Gastrocnemius medialis (tissue), 4 donors: ENCODE measurements at places on chromosomes 2 and 18.

GRCh38 chr2:40463112-40463511 is 11.2 kb upstream of the SLC8A1 start:
- DNase-seq, result no peak

DNA sequence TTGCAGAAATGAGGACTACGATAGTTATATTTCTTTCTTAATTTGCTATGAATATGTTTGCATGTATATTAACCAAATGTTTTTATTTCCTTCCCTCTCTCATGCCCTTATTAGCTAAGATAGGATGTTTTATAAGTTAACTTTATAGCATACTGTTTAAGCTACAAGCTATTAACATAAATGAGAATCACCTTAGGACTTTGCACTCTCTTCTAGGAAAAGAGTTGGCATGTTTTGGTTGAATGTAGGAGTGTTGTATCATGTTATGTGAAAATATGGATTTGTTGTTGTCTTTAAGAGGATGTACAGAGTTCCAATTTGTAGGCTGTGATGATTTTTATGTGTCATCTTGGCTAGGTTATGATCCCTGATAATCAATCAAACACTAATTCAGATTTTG is 467.4 kb upstream of the SETBP1 start:
- no peak for DNase-seq

- no peak for DNase-seq
Observed at GRCh38 chr2:211103989-211104388, 547.6 kb downstream of the CPS1 start.

GRCh38 chr2:23826040-23826439 is 100.9 kb downstream of the ATAD2B start:
- DNase-seq, result no peak

DNA sequence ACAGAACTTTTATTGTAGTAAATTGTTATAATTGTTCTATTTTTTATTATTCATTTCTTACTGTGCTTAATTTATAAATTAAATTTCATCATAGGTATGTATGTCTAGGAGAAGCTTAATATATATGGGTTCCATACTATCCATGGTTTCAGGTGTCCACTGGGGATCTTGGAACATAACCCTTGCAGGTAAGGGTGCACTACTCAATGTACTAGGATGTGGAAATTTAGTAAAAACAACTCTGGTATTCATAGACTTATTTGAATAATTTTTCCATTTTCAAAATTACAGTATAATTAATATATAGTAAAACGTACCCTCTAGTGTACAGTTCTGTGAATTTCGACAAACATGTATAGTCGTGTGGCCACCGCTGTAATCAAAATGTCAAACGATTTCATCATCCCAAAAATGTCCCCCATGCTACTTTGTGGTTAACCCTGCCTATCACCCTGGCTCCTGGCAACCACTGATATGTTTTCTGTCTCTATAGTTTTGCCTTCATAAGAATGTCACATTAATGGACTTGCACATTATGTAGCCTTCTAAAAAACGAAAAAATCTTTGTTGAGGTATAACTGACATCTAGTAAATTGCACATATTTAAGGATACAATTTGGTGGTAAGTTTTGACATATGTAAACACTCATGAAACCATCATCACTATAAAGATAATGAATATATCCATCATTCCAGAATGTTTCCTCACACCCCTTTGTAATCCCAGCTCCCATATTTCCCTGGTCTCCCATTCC is 45.7 kb downstream of the ARL5A start:
- DNase-seq, result no peak

GRCh38 chr2:131132729-131133128 is 27.6 kb downstream of the PLEKHB2 start:
- DNase-seq, result no peak

GRCh38 chr2:191895743-191896142 is 48.9 kb upstream of the CAVIN2 start:
- no peak for DNase-seq

- DNase-seq, result no peak
Observed at GRCh38 chr2:105675841-105676240, 68.9 kb upstream of the NCK2 start.

DNA sequence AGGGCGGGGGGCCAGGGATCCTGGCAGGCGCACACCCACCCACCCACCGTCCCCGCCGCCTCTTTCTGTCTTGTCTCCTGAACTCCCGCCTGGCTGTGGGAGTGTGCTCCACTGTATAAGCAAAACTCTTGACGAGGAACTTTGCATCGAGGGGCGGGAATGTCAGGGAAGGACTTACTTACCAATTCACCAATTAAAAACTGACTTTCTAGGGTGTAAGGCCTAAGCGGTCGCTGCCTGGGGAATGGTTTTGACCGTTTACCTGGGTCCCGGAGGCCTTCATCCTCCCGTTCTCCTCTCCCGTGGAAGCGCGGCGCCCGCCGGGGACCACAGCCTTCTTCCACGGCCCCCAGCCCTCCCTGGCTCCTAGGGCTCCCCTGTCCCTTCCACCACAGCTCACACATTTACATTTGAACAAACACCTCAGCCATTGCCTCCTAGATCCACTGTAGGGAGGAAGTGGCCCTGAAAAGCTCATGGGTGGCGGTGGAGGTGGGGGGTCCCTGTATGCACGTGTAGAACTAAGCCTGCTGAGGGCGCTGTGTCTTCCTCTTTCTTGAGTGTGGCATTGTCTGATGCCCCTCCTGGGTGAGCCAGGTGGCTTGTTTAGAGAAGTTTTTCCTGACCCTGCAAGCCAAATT is 8.9 kb downstream of the ASIC4 start:
- no peak for DNase-seq

DNA sequence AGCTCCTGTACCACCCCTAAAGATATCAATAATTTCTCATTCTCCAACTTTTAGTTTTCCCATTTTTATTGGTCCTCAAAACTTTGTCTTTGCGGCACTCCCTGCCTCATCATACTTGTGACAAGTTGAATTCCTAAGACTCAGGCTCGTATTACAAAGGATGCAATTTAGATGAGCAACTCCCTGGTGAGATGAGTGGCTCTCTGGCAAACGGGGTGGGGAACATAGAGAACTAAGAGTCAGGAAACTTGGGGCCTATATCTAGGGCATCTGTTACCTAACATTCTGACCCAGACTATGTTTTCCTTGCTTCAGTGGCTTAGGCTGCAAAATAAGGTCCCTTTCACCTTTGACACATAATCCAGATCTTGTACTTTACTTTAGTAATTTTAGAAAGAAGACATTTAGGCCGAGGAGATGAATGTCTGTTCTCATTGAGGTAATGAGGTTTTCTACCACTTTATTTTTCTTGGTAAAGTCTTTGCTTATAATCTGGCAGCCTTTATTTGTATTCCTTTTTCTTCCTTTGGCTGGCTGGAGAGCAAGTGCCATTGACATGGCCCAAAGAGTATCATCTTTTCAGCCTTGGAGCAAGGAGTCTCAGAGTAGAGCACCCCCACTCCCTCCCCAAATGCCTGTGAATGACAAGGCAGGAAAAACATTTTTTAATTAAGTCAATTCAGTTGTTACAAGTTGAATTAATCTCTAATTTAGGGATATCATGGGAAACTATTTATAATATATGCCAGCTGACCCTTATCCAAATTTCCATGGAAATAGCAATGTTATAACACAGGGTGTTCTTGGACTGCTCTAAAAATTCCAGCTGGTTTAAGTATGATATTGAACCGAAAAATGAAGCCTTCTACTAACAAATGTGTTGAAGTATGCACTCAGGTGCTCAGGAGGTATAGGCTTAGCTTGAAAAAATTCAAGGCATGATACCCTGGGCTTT is 15.2 kb downstream of the TSPYL6 start:
- peak; percentile 60 for DNase-seq

DNA sequence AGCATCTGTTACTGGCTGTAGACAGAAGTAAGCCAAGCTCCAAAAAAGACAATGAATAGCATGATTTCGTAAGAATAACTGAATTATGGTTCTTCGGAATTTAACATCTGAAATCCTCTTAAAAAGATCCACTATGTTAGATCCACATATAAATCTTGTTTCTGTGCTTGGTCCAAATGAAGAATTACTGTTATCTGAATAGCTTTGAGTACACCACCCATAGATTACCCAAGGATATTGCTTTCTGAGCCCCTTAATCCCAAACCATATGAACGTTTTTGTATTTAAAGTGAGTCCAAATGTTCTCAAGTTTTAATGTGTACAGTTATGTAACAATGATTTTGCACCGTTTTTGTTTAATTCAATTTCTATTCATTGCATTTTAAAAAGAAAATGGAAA is 124.9 kb downstream of the DSC3 start:
- no peak for DNase-seq

DNA sequence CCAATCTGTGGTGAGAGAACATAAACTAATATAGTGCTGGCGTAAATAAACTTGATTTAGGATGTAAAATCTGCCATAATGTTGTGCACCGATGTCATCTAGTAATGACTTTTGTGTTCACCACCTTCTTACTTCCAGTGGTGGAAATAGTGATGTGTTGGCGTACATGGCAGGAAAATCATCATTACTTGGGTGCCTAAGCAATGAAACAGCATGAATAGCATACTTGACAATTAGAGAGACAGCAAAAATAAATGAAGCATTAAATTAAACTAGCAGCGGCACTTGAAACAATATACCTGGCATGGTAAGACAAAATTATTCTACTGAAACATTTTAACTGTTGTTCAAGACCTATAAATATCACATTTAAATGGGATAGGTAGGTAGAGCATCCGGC is 73.2 kb upstream of the DSC1 start:
- no peak for DNase-seq

GRCh38 chr2:79717364-79718007 is 204.6 kb downstream of the CTNNA2 start:
- DNase-seq, result no peak

DNA sequence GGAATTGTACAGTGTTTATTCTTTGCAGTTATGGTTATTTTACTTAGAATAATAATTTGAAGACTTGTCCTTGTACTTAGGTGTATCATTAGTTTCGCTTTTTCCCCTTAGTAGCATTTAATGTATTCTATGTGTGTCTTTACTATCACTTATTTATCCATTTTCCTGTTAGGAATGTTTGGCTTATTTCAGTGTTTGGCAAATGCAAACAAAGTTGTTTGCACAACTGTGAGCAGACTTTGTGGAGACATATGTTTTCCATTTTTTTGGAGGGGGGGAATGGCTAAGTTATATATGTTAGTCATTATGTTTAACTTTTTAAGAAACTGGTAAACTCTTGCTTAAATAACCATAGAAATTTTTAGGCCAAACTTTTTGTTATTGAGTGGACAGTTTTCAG is 447.7 kb downstream of the SOX11 start:
- no peak for DNase-seq

DNA sequence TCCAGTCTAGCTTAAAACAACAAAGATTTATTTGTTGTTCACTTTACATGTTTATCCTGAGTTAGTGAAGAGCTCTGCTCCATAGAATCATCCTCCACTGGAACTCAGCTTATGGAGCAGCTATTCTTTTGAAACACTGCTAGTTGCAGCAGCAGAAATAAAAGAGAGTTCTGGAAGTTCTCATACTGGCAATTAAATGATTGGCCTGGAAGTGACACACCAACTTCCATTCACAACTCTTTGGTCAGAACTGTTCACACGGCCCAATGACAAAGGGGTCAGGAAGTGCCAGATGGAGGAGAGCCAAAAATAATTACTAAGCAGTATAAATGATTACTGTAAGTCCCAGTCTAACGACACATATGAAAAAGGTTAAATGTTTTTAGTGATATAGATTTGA is 39.1 kb downstream of the FBXO11 start:
- no peak for DNase-seq

DNA sequence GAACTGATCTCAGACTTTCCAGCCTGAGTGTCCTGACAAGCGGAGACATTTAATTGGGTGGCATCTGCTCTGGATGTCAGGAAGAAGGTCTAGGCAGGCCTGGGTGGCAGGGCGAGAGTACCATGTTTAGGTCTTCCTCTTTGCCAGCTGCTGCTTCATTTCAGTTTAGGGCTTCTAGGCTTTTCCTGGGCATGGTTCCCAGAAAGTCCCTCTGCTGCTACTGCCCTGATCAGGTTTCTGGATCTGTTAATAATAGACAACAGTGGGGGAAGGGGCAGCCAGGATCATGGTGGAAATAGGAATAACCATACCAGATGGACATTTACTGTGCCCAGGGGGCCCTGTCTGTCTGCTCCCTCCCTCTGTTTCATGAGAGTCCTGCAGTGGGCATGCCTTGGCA is 2.3 kb upstream of the PLCD4 start:
- peak; percentile 92 for DNase-seq

DNA sequence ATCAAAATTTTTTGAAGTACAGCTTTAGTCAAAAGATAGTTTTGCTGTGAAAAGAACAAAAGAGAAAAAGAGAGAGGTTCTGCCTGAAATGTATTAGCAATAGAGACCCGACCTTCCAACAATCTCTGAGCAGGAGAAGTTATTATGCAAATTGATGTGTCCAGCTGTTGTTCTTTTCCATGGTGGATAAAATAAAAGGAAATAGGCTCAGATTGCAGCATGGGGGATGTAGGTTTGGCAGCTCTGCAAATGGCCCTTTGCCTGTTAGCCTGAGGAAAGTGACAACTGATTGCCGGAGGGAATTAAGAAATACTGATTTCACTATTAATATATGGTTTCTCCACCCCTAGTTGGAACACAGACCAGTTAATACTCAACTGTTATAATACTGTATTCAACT is 1283.2 kb upstream of the NXPH2 start:
- DNase-seq, result no peak

- no peak for DNase-seq
Observed at GRCh38 chr18:58335821-58336220, 291.8 kb downstream of the NEDD4L start.

DNA sequence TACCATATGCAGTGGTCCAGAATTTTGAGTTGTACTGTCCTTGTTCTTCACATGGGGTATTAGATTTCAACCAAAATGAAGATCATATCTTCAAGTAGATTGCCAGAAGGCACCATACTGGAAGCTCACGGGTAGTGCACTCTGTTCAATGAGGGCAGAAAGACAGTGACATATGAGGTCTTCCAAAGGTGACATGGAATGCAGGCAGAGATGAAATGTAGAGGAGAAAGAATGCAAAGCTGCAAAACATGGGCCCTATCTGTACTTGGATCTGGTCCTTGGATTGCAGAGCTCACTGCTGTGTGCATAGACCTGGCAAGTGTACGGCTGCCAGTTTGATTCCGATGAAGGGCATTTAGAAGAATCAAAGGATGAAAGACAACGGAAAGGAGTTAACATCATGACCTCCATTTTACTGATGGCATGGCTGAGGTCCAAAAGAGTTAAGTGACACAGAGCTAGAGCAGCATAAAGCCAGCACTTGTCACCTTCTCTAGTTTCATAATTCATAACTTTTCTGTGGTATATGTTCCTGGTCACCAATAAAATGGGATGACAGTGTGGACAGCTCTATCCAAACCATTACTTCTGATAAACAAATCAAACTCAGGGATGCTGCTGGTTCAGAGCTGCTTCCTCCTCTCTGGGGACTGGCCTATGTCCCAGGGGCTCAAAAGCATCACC is 64.7 kb downstream of the BCL2 start:
- no peak for DNase-seq
